Stimulated activated CD8-positive, alpha-beta memory T cell treated with anti-CD3 and anti-CD28 coated beads, Interleukin-15, amount 100 ng/mL, for 48 hours (primary cell): ENCODE measurements at places on chromosomes 12 and 14.
A peak's percentile ranks its signal among the peaks of the same experiment; 100 is the strongest.

GRCh38 chr14:37864861-37865718 lies 269.7 kb downstream of the TTC6 start:
- DNase-seq, result no peak

GRCh38 chr14:97315790-97316189 lies 518.6 kb downstream of the VRK1 start:
- no peak for DNase-seq

- DNase-seq, result peak; percentile 50
Observed at GRCh38 chr12:49296034-49296835, 1.3 kb downstream of the PRPH start.

- no peak for DNase-seq
Observed at GRCh38 chr12:132593521-132593920, 16.9 kb downstream of the LRCOL1 start.

- DNase-seq, result no peak
Observed at GRCh38 chr14:94380225-94381148, 7.9 kb downstream of the SERPINA1 start.

DNA sequence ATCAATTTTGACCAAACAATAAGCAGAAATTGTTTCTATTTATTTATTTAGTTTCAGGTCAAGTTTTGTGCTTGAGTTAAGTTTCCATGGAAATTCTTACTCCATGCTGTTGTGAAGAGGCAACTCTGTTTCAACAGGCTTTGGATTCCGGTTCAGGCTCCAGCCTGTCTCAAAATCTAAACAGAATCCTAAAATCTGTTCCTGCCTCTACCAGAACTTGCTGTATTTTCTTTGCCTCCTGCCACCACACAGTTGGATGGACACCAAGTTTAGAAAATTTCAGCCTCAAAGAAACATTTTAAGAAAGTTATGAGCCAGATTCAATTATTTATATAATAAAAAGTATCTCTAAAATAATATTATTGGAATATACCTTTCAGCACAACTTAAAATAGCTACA lies 330.9 kb downstream of the FOXG1 start:
- no peak for DNase-seq

GRCh38 chr12:2608608-2608945 lies 186.2 kb upstream of the FKBP4 start:
- no peak for DNase-seq

DNA sequence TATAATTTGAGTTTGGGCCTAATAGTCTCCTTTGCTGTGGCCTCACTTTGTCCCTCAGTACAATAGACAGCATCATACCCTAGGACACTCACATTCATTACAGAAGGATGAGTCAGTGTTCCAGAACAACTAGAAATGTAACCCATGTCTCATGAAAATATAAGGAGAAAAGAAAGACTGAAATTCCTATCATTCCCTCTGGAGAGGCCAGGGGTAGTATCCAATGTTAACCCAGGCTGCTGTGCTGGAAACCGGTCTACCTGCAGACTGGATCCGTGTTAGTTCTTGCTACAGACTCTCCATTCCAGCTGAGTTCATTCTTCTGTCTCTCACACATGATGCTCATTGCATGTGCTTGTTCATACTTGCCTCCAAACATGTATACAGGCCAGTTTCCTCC lies 75.8 kb upstream of the HOXC13 start:
- no peak for DNase-seq

GRCh38 chr12:13124656-13125505 lies 21.4 kb upstream of the GSG1 start:
- no peak for DNase-seq

- DNase-seq, result no peak
Observed at GRCh38 chr14:72781561-72782508, 112.1 kb downstream of the DPF3 start.

DNA sequence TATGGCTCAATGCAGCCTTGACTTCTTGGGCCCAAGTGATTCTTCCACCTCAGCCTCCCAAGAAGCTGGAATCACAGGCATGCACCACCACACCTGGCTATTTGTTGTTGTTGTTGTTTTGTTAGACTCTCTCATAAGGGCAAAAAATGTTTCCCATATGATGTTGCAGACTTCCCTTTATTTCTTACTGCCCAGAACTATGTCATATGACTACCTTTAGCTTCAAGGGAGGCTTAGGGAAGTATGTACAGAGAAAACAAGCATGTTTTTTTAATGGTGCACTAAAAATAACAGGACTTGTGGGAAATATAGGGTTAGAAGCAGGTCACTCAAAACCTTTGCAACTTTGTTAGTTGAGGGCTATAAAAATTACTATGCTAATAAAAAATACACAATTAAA lies 4.3 kb upstream of the GPR19 start:
- no peak for DNase-seq

GRCh38 chr12:77925536-77926108 lies 94.9 kb downstream of the NAV3 start:
- peak; percentile 5 for DNase-seq

DNA sequence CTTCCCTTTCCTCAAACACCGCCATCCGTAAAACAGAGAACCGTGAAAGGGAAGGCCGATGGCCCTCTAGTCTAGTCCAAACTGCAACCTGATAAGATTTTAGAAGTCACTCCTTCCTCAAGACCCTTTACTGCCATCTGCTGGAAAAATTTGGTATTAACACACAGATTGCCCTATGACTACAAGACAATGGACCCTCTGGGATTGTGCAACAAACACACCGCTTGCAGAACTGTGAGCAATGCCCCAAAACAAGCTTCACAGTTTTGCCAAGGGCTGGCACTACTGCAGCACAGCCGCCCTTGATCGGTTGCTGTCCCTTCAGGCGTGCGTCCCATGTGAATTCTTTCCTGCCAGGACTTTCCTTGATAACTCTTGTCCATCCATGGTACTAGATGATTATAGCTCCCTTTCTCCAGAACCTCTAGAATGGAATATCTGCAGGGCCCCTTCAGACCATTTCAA lies 23.1 kb downstream of the LLPH start:
- DNase-seq, result no peak

DNA sequence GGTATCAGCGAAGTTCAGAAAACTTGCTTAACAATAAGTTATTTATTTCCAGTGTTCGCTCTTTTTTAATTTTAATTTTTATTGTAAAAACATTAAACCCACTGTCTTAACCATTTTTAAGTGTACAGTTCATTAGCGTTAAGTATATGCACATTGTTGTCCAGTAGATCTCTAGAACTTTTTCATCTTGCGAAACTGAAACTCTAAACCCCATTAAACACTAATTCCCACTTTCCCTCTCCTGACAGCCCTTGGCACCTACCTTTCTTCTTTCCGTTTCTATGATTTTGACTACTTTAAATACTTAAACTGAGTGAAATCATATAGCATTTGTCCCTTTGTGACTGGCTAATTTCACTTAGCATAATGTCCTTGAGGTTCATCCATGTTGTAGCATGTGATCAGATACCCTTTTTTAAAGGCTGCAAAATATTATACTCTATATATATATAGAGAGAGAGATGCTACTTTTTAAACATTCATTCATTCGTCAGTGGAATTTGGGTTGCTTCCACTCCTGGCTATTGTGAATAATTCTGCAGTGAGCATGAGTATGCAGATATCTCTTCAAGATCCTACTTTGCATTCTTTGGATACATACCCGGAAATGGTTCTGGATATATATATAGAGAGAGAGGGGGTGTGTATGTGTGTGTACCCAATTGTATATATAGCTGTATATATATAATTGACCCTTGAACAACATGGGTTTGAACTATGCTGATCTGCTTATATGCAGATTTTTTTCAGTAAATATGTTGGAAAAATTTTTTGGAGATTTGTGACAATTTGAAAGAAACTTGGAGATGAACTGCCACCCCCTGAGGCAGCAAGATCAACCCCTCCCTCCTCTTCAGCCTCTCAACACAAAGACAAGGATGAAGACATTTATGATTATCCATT lies 74.7 kb upstream of the EVL start:
- DNase-seq, result no peak

GRCh38 chr12:88562151-88562550 lies 18.1 kb downstream of the KITLG start:
- no peak for DNase-seq

DNA sequence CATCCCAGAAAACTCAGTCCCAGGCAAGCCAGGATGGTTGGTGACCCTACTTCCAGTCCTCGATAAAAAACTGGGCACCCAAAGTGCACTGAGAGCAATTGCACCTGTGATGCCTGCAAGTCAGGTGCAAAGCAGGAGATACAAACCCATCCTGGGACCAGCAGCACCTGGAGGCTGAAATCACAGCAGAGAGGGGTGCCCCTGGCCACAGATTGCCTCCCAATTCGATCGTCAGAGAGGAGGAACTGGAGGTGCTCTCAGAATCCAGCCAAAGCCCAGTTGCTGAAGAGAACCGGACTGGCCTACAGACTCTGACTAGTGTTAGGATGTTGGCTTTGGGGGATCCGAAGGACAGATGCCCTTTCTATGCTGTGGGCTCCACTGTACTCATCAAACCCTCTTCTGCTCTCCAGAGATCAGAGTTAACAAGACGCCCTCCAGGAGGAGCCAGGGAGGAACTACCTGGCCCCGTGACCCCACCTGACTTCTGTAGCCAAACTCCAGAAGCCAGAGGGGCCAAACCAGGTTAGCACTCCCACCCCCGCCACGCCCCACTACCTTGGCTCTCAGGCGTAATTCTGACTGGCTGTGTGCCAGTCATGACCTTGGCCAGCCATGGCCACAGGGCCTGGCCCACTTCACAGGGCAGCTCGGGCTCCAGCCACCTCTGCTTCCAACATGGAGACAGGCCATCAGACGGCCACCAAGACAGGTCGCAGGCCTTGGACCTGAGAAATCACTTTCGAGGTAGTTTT lies 284.5 kb upstream of the RTL1 start:
- DNase-seq, result no peak

- DNase-seq, result no peak
Observed at GRCh38 chr14:35402323-35403113, 2.0 kb downstream of the NFKBIA start.

DNA sequence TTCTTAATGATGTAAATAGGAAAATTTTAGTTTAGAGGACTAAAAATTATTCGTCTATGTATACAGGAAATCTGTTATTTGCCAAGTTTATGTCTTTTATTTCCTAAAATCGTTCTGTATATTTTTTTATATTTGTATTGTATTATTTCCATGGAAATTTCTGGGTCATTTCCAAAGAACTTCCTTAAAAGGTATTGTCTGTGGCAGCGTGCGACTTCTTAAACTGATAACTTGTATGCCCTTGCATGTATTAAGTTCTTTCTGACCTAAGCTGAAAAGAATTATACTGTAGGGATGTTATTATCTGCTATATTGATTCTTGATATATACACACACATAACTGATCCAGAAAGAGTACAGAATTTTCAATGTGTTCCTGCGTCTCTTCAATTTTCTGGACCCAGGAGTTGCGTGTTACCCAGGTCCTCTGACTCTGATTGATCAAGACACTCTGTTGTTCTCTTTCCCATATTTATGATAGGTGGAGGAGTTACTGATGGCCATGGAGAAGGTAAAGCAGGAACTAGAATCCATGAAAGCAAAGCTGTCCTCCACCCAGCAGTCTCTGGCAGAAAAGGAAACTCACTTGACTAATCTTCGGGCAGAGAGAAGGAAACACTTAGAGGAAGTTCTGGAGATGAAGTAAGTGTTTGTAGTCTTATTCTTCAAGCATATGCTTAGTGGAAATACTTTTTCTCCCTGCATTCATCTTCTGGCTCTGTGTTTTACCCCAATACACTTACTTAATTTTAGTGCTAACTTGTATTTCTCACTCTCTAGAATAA lies 298.5 kb downstream of the ERC1 start:
- no peak for DNase-seq

GRCh38 chr14:49640540-49641417 lies 5.7 kb upstream of the DNAAF2 start:
- no peak for DNase-seq

GRCh38 chr14:75979648-75980565 lies 1.9 kb downstream of the TGFB3 start:
- no peak for DNase-seq

DNA sequence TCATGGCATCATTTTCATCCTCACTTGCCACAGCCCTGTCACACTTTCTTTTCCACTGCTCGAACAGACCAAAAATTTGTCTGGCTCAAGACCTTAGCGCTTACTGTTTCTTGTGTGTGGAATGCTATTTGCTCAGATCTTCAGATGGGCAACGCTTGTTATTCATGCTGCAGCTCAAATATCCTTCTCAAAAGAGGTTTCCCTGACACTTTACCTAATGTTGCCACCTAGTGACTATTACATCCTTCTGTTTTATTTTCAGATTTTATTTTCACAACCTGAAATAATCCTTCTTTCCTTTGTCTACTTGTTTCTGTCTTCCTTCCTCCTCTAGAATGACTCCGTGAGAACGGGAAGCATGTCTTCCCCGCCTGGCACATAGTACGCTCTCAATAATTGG lies 5.6 kb downstream of the FBXO33 start:
- DNase-seq, result no peak

DNA sequence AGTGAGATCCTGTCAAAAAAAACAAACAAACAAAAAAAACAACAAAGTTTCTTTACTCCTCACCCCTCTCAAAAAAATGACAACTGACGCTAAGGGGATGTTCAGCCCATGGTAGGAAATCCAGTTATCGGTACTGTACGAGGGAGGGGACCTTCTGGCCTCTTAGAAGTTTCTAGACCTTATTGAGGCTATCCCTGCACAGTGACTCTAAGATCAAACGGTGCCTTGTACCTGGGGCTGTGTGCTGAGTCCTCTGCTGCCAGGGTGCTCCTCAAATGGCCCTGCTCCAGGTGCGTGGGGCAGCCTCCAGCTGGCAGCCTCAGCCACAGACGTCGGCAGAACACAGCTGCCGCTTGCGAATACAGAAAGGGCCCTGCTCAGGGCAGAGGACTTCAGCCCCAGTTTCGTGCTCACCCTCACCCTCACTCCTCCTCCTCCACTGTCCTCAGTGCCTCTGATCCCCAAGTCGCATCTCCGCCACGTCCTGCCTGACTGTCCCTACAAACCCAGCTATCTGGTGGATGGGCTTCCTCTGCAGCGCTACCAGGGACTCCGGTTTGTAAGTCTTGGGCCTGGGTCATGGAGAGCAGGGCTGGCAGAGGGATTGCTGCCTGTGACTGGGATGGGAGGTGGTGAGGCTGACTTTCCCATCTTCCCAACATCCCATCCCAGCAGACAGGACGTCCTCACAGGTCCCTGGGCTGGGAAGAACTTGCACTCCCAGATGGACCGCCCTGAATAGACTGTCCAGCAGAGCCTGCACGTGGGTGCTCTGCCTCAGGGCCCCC lies 90.9 kb downstream of the B4GALNT3 start:
- DNase-seq, result no peak

DNA sequence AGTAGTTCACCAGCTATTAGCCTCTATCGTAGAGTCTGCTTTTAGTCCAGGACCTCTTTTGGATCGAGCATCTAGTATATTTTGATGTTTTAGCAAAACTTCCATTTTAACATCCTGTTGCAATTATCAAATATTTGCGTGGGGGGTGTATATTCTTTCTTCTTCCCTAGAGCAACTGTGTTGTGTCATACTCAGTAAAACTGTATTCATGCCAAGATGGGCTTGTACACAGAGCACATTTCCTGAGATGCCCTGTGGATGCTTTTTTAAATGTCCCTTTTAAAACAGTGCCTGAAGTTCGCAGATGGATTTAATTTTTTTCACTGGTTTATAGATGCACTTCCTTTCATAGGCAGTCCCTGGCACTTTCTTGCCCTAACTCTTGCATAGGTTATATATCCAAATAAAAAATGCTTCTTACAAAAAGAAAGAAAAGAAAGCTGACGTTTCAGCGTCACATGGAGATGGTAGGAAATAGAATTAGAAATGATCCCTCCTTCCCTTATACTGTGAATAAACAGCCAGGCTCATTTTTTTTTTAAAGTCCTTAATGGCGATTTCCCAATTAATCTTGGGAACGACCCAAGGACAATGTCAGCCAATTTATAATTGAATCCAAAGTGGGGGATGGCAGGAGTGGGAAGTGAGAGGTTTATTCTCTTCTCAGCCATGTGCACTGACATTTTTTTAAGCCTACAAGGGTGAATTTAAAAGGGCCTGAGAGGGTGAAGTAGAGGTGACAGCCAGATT lies 247.0 kb downstream of the SLC41A2 start:
- DNase-seq, result no peak
